ENCODE measurements at places on chromosomes 12 and 14. TPM values are rescaled to one million over a fixed set of nuclear protein-coding genes. Genes with fewer than 3 reads are reported as not detected.

MMP14 gene
- 2.3 TPM for total RNA-seq

PXN gene
- 182 TPM for total RNA-seq

TAS2R14 gene
- total RNA-seq, result 3.5 TPM

KRT75 gene
- not detected for total RNA-seq

GRCh38 chr14:69712599-69713088 is 54.3 kb upstream of the SRSF5 start:
- H3K4me1 ChIP-seq, result peaks cover 40% of the 10 kb centered on the region
- H3K36me3 ChIP-seq, result peaks cover 67% of the 10 kb centered on the region
- DNase-seq, result no peak
- H3K27ac ChIP-seq, result peak overlapping the region; percentile 37

DNA sequence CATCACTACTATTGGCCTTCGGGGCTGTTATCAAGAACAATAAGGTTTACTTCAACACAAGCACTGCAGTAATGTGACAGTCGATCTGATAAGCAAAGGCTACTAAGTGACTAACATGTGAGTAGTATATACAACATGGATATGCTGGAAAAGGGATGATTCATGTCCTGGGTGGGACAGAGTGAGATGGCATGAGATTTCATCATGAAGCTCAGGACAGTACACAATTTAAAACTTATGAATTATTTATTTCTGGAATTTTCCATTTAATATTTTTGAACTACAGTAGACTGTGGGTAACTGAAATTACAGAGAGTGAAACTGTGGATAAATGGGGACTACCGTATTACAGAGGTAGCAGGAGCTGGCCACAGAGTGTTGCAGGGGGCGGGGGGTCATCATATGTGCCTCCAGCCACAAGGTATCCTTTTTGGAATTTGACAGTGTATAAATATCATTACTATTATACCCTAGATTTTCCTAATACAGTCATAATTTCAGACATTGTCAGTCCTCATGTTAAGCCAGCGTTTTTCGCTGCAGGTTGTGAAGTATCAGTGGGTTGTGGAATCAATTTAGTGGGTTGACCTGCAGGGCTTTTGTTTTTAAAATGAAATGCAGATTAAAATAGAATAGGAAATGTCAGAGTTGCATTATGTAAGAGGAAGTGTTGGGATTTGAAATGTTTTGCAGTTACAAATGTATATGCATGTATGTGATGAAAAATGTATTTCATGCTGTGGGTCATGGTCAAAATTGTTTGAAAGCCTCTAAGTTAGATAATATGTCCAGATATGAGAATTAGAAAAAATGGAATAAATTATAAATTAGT is 148.0 kb upstream of the NUDT4 start:
- H3K4me3 ChIP-seq, result no peak overlapping the region
- H3K27me3 ChIP-seq, result no peaks in the 10 kb centered on the region
- DNase-seq, result no peak
- H3K4me1 ChIP-seq, result no peaks in the 10 kb centered on the region
- no peak overlapping the region for H3K27ac ChIP-seq

CMA1 gene
- not detected for total RNA-seq

- no peaks in the 10 kb centered on the region for H3K27me3 ChIP-seq
- H3K27ac ChIP-seq, result no peak overlapping the region
- H3K4me3 ChIP-seq, result no peak overlapping the region
- H3K36me3 ChIP-seq, result no peaks in the 10 kb centered on the region
- no peak for DNase-seq
These were observed 110.7 kb upstream of the SFSWAP start for GRCh38 chr12:131600160-131600532.

- H3K36me3 ChIP-seq, result peaks cover 79% of the 10 kb centered on the region
- H3K4me1 ChIP-seq, result no peaks in the 10 kb centered on the region
- DNase-seq, result no peak
- H3K27me3 ChIP-seq, result no peaks in the 10 kb centered on the region
- H3K4me3 ChIP-seq, result no peak overlapping the region
These were observed 95.1 kb downstream of the EP400 start for GRCh38 chr12:132044661-132045412.

GRCh38 chr12:3727877-3728632 is 24.9 kb downstream of the CRACR2A start:
- no peak overlapping the region for H3K4me3 ChIP-seq
- no peak for DNase-seq
- no peaks in the 10 kb centered on the region for H3K27me3 ChIP-seq
- H3K4me1 ChIP-seq, result peaks cover 16% of the 10 kb centered on the region
- H3K36me3 ChIP-seq, result peaks cover 17% of the 10 kb centered on the region

SERPINA10 gene
- total RNA-seq, result not detected

DNA sequence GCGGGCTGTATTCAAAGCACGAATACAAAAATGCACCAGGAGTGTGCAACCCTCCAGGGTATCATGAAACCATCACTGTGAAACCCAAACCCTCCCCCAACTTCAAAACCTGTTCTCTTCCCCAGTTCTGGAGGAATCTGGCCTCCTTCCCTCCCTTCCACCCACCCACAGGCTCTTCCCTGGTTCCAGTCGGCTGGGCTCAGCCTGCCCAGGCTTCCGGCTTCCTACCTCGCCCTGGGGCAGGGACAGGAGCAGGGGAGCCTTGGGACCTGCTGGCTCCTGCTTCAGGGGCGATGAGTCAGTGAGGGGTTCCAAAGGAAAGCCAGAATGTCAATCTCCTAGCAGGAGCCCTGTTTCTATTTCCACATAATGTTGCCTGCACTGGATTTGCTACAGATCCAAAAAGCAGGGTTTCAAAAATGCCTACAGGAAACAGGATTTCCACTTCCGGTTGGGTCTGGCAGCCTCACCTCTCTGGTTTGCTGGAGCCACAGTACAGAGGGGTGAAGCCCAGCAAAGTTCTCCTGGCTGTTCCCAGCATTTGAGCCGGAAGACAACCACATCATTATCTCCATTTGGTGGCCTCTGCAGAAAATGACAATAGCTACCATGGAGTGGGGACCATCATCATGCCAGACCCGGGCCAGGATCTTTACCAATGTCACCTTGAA is 278.3 kb downstream of the DPF3 start:
- no peak overlapping the region for H3K4me3 ChIP-seq
- no peak for DNase-seq
- no peaks in the 10 kb centered on the region for H3K4me1 ChIP-seq
- no peak overlapping the region for H3K27ac ChIP-seq

- peaks cover 18% of the 10 kb centered on the region for H3K4me1 ChIP-seq
- no peaks in the 10 kb centered on the region for H3K27me3 ChIP-seq
- H3K36me3 ChIP-seq, result no peaks in the 10 kb centered on the region
- H3K27ac ChIP-seq, result no peak overlapping the region
- no peak for DNase-seq
- no peak overlapping the region for H3K4me3 ChIP-seq
These were observed 19.0 kb downstream of the IFNG start for GRCh38 chr12:68140556-68140955.

- no peaks in the 10 kb centered on the region for H3K36me3 ChIP-seq
- DNase-seq, result no peak
- no peak overlapping the region for H3K27ac ChIP-seq
- peaks cover 26% of the 10 kb centered on the region for H3K4me1 ChIP-seq
These were observed 22.1 kb downstream of the ZFP36L1 start for GRCh38 chr14:68770553-68771286.

GRCh38 chr14:21476523-21476924 is 235 bp downstream of the RAB2B start:
- peak overlapping the region; percentile 77 for H3K4me3 ChIP-seq
- H3K36me3 ChIP-seq, result peaks cover 21% of the 10 kb centered on the region
- no peaks in the 10 kb centered on the region for H3K27me3 ChIP-seq
- peaks cover 16% of the 10 kb centered on the region for H3K4me1 ChIP-seq
- peak overlapping the region; percentile 75 for H3K27ac ChIP-seq
- DNase-seq, result no peak

GRCh38 chr12:80219345-80219744 is 120.0 kb downstream of the OTOGL start:
- H3K27ac ChIP-seq, result no peak overlapping the region
- DNase-seq, result no peak
- H3K4me3 ChIP-seq, result no peak overlapping the region
- H3K36me3 ChIP-seq, result no peaks in the 10 kb centered on the region

DNA sequence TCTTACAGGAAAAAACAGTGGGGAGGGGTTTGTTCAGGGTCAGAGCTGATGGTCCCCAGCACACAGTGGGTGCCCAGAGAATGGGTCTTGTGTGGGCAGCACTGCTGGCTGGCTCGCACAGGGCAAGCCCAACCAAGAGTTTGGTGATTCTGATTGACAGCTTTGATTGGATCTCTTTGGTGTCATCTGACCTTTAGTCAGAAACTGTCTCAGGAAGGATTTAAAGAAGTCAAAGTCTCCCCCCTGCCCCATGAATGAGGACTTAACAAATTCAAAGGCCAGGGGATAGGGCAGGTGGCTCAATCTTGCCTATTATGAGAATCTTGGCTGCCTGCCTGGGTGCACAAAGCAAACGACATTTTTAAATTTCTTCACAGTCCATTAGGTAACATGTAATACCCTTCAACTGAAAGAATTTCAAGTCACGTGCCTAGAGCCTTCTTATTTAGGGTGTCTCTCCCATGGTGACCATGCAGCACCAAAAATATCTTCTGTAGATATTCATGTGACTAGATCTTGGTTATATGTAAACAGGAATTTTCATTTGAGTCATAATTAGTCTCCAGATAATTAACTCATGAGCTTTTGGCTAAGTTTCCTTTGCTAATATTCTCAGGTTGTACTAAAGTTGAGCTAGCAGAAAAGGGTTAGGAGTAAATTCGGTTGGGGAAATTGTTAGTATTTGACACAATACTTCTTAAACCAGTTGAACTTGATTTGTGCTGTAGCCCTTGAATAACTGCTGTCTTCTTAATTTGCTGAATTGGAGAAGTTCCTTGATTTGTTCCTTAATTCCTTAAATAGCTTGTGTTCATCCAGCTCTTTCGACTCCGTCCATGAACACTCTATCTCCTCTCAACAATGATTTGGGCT is 54.5 kb upstream of the HECTD1 start:
- H3K4me3 ChIP-seq, result no peak overlapping the region
- no peaks in the 10 kb centered on the region for H3K4me1 ChIP-seq
- no peaks in the 10 kb centered on the region for H3K36me3 ChIP-seq
- no peak overlapping the region for H3K27ac ChIP-seq

- H3K27ac ChIP-seq, result peak within 1 kb of the TSS; percentile 67
- H3K27me3 ChIP-seq, result no peaks in the 10 kb centered on the region
- peak; percentile 6 for DNase-seq
- peaks cover 35% of the 10 kb centered on the region for H3K4me1 ChIP-seq
- peak within 1 kb of the TSS; percentile 78 for H3K4me3 ChIP-seq
These were observed at the start of gene OAS1 for GRCh38 chr12:112906712-112907414. OAS1 (plus strand) TSS chr12:112906962; CDS start chr12:112907040, 78 bp downstream.

- no peak overlapping the region for H3K4me3 ChIP-seq
- H3K27me3 ChIP-seq, result no peaks in the 10 kb centered on the region
- no peak for DNase-seq
- H3K4me1 ChIP-seq, result no peaks in the 10 kb centered on the region
- H3K27ac ChIP-seq, result no peak overlapping the region
These were observed 398.7 kb downstream of the NELL2 start for GRCh38 chr12:44477331-44477980.

DNA sequence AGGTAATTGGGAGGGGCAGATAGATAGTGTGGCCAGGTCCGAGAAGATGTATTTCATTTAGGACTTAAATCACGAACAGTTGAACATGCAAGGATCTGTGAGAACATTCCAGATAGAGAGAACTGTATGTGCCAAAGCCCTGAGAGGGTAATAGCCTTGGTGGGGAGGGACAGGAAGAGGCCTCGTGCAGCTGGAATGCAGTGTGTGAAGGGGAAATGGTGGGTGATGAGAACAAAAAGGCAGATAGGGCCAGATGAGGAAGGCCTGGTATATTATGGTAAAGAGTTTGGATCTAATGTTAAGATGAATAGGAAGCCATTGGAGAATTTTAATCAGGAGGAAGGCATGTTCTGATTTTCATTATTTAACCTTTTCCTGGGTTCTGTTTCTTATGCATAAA is 136.3 kb downstream of the TPH2 start:
- H3K36me3 ChIP-seq, result no peaks in the 10 kb centered on the region
- H3K4me3 ChIP-seq, result no peak overlapping the region
- H3K27ac ChIP-seq, result no peak overlapping the region
- DNase-seq, result no peak
- no peaks in the 10 kb centered on the region for H3K27me3 ChIP-seq

DNA sequence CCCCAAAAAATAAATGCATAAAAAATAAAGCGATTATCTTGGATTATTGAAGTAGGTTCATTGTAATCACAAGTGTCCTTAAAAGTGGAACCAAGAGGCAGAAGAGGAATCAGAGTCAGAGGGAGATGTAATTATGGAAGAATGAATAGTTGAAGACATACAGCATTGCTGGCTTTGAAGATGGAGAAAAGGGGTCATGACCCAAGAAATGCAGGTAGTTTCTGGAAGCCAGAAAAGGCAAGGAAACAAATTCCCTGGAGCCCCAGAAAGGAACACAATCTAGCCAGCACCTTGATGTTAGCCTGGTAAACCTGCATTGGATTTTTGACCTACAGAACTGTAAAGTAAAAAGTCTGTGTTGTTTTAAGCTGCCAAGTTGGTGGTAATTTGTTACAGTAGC is 57.5 kb upstream of the PTGR2 start:
- peaks cover 4% of the 10 kb centered on the region for H3K4me1 ChIP-seq
- H3K36me3 ChIP-seq, result no peaks in the 10 kb centered on the region
- H3K27me3 ChIP-seq, result no peaks in the 10 kb centered on the region
- H3K4me3 ChIP-seq, result no peak overlapping the region
- no peak for DNase-seq

GRCh38 chr14:75283162-75283832 is 4.7 kb downstream of the FOS start:
- H3K27me3 ChIP-seq, result no peaks in the 10 kb centered on the region
- peaks cover 5% of the 10 kb centered on the region for H3K4me1 ChIP-seq
- H3K4me3 ChIP-seq, result no peak overlapping the region
